Cortex of kidney (tissue), 1 donor: ENCODE measurements at places on chromosomes 1 and 21.

DNA sequence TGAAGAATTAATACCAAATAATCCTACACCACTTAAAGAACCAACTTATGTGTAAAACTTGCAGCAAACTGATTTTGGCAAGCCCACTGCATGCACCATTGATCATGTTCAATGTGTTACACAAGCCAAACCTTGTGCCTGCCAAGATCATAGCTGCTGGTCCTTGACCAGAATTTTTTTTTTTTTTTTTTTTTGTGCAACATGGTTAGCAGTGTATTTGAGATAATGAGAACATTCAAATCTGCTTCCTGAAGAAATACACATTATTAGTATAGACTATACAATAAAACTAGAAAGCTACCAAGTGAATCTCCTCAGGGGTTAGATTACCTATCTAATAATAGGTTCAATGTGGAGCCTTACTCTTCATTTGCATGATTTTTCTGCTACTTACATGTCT is 421.0 kb downstream of the MRPL39 start:
- no peak for DNase-seq

GRCh38 chr21:29462479-29462878 is 163.8 kb downstream of the BACH1 start:
- DNase-seq: no peak

DNA sequence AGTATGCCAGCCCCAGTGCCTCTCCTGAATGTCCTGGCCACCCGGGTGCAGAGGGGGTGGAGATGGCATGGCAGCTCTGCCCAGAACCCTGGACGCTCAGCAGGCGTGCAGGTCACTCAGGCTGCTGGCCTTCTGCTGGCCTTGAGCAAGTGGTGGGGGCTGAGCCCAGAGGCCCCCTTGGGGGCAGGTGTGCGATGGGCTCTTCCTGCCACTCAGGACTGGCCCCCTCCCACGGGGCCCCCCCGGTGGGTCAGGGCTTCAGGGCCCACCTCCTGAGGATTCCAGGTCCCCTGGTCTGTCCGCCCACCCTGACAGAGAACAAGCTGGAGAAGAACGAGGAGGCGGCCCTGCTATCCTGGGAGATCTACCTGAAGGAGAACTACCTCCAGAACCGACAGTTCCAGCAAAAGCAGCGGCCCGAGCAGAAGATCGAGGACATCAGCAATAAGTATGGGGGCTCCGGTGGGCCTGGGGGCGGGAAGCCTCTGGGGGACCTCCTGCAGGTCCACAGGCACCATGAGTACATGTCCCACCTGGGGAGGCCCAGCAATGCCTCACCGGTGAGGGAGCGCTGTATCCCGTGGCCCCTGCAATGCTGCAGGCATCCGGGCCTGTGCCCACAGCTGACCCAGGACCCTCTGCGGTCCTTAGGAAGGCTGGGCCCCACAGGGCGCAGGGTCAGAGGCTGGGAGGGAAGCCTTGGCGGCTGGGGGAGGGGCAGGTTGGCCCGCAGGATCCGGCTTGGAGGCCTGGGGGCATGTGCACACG is 37.0 kb upstream of the LRRC3 start:
- no peak for DNase-seq

DNA sequence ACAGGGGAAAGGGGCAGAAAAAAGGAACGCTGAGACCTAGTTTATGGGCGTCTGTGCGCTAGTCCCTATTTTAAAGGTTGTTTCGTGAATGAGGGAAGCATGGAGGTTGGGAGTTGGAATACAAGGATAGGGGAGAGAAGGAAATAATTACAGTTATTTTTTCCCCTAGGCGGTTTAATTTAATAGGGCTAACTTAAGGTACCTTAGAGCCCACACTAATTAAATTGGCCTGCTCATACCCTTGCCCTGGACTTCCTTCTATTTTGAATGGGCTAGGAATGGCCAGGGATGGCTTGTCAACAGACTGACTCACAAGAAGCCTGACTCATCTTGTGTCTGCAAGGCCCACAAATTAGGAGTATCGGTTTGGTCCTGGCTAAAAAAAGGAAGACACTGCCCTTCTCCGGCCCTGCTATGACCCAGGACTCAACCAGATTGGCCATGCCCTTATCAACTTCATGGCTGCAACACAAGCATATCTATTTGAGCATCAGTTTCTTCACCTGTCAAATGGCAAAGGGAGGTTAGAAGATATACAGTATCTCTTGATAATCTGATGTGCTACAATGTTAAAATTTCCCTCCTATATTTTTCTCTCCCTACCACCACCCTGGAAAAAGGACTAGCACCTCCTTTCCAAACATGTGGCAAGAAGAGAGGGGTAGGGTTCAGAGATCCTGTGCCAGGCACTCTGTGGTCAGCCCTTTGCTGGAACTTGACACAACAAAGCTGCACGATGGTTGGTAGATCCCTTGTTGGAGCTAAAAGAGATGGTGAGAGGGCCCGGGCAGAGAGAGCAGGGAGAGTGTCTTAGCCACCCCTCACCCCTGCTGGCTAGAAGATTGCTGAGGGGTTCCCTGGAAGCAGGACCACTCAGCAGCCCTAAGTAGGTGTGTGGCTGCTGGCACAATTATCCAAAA is 2.2 kb upstream of the SSBP3 start:
- DNase-seq: no peak

GRCh38 chr1:230832476-230832875 is 35.8 kb downstream of the C1orf198 start:
- DNase-seq: no peak

DNA sequence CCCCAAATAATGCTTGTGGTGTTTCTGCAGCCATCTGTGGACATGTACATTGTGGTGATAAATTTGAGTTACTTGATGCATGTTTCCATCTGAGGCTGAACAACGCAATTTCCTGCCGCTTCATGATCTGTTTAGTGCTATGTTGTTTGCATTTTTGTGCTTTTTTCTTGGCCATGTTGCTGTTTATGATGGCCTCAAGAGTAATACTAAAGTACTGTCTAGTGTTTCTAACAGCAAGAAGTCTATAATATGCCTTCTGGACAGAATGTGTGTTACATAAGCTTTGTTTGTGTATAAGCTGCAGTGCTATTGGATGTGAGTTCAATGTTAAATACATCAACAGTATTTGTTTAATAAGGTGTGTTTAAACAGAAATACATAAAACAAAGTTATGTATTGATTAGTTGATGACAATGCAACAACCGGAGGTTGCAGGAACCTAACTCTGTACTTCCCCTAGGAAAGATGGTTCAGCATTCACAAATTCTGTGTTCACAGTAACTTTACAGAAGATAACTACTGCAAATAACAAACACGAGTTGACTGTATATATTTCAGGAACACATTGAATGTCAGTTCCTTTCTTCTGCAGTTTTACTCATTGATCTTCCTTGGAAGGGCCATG is 114.8 kb upstream of the USP24 start:
- no peak for DNase-seq

- DNase-seq: no peak
Observed at GRCh38 chr1:5690291-5690690, 301.9 kb downstream of the NPHP4 start.

- DNase-seq: no peak
Observed at GRCh38 chr1:12177999-12178441, 11.2 kb downstream of the TNFRSF1B start.

DNA sequence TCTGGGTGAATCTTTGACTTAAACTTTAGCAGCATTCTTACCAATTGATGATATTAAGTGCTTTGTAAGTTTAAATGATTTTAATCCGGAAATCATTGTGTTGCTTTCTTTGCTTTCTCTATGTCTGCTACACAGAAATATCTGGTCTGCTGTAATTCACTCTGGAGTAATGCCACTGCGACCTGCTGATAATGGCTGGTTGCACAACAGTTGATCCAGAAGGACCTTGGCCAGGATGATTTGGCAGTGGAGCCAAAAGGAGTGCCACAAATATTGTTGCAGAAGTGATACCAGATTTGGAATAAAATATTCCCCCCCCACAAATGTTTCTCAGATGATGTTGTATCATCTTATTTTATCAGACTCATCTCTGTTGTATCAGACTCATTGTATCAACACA is 2063.9 kb downstream of the MRPL39 start:
- no peak for DNase-seq

DNA sequence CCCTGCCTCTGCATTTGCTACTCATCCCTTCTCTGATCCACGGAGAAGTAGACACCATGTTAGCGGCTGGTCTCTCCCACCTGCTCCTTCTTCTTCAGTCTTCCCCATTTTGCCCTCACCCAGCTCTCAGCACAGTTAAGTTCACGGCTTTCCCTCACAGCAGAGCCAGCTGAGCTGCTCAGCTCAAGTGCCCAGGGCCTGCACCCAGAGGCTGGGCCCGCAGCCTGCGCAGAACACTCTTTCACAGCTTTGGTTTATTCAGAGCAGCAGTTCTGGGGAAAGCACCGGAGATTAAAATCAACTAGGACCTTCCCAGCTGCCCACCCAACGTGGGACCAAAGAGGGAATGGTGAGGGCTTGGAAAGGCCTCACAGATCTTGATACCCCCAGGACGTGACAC is 38.3 kb upstream of the RGS16 start:
- DNase-seq: no peak

- DNase-seq: no peak
Observed at GRCh38 chr1:76607717-76608116, 259.6 kb upstream of the ST6GALNAC5 start.

DNA sequence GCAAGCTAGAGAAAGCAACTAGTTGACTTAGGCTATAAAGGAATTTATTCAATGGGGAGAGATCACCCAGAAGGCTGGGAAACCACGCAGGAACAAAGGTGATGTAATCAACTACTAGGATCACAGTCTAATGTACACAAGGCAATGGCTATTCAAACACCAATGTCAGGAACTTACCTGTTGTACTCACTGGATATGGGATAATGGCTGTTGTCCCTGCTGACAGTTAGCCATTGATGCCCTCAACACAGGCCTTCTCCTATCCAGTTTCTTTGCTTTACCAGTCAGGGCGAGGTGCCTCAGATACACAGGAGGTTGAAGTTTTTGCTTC is 32.3 kb downstream of the C21orf91 start:
- no peak for DNase-seq

- DNase-seq: no peak
Observed at GRCh38 chr1:45922813-45923212, 119.4 kb downstream of the MAST2 start.

- no peak for DNase-seq
Observed at GRCh38 chr21:26020510-26020909, 150.1 kb downstream of the APP start.

DNA sequence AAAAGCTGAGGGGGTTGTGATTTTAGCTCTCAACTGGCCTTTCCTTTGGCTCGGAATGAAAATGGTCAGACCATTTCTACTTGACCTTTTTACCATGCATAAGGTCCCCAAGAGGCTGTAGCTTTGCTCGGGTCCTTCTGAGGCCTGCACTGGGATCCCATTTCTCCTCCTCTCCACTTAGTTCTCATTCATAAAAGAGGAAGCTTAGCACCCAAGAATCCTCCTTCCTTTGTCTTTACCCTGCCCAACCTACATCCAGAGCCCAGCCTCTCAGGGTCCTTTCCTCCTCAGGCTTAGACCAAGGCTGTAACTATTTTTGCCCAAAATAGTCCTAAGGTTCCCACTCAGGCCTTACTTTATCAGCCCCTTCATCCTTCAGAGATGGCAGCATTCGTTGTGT is 6.0 kb upstream of the SLC27A3 start:
- DNase-seq: no peak

- no peak for DNase-seq
Observed at GRCh38 chr1:113190078-113190477, 117.1 kb downstream of the LRIG2 start.

DNA sequence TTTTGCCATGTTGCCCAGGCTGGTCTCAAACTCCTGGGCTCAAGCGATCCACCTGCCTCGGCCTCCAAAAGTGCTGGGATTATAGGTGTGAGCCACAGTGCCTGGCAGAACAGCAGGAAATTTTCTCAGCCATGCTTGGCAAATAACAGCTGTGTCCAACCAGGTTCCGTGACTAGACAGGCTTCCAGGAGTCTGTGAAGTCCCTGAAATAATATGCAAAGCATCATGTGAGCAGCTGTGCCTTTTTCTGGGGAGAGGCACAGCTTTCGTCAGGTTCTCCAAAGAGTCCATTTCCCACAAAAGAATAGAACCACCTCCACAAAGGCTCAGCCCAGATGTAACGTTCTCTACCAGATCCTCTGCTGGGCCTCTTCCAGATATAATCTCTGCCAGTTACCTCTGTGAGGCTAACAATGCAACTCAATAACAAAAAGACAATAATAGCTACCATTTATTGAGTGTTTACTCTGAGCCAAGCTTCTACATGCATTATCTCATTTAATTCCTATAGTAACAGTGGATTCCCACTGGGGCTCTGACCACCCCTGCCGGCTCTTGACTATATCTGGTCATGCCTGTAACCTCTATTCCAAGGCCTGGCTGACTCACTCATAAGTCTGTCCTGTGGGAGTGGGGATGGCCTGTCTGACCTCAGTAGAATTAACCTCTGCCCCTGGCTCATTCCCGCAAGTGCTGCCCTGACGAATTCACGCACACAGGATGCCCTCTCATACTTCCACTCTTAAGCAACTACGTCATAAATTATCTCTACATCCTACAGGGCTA is 4.0 kb upstream of the NKAIN1 start:
- no peak for DNase-seq

DNA sequence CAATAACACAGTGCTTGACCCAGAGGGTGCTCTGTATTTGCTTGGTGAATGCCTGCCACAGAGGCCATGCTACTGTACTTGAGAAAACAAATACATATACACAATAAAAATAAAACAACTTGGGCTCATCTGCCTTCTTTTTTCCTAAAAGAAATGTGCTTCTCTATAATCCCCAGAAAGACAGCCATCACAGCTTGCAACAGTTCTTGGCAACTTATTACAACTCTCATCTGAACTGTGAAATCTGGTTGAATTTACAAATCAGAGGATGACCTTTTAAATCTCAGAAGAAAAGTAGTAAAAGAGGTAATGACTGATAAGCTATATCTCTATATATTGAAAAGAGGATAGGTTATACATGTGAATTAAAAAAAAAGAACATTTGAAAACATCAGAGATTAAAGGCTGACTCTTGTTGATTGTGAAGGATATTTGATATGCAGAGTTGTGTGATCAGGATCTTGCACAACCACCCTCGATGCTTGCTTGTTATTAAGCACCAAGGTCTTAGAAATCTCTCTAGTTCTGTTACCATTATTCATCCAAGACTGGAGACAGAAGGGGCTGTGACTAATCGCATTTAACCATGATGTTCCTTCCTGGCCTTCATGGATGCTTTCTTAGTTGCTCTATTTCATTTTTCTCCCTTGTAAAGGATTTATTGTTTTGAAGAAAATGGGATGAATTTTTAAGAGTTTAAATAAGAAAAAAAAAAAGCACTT is 213.4 kb downstream of the APP start:
- no peak for DNase-seq

DNA sequence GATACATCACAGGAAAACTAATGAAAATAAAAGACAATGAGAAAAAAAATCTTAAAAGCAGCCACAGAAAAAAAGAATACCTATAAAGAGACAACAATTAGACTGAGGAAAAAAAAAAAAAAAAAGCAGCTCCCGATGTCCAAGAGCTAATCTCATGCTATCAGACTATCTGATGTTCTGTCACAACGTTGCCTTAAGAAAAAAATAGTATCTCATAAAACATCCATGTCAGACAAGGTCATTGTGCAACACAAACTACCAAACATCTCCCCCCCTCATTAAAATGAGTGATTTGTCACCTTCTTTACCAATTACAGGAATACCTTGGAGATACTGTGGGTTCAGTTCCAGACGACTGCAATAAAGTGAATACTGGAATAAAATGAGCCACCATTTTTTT is 68.9 kb downstream of the ZNF644 start:
- no peak for DNase-seq
